ENCODE measurements at places on chromosomes 1 and 21. TPM values are rescaled to one million over a fixed set of nuclear protein-coding genes. Genes with fewer than 3 reads are reported as not detected.

GRCh38 chr21:34668803-34669148 lies at the start of gene CLIC6:
CLIC6 (plus strand) TSS chr21:34668994; CDS start chr21:34669389, 395 bp downstream.
- no peak for DNase-seq

- no peak for DNase-seq
These were observed 649.6 kb upstream of the PTBP2 start for GRCh38 chr1:96072021-96072420.

DNA sequence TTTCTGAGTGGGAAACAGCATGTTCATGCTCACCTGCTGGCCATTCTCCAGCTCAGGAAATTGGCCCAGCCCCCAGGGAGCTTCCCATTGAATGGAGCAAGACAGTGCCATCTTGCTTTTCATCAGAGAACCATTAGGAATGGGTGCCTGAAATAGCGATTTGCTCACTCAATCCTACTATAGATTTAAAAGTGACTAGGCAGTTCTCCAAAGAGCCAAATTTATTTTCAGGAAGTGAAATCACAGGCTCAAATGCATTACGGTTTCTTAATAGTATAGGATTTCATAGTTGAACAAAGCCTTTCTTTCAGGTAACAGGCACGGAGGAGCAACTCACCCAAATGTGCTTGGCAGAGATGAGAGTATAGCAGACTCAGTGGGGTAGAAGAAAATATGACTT lies 272.1 kb downstream of the GRIK1 start:
- no peak for DNase-seq

- no peak for DNase-seq
These were observed 4.1 kb downstream of the SEMA4A start for GRCh38 chr1:156157506-156157905.

- peak; percentile 2 for DNase-seq
These were observed 1.7 kb downstream of the TRMT1L start for GRCh38 chr1:185154912-185155513.

- DNase-seq = peak; percentile 58
These were observed 7.4 kb downstream of the LHX9 start for GRCh38 chr1:197924516-197925123.

DNA sequence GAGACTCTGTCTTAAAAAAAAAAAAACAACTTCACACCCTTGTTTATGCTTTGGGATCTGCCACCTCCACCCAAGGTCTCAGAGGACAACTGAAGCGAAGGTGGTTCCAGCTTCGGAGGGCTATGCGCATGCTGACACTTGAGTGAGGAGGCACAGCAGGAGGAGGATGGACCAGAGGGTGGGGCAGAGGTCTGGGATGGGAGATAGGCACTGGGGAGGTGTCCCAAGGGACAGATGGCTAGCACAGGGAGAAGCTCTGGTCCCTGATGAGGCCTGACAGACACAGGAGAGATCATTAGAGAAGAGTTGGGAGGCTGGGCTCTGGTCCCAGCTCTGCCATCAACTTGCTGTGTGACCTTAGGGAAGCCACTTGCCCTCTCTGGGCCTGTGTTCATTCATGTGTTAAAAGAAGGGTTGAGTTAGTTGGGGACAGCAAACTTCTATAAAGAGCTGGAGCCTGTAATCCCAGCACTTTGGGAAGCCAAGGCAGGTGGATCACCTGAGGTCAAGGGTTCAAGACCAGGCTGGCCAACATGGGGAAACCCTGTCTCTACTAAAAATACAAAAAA lies 16.8 kb downstream of the E2F2 start:
- no peak for DNase-seq

DNA sequence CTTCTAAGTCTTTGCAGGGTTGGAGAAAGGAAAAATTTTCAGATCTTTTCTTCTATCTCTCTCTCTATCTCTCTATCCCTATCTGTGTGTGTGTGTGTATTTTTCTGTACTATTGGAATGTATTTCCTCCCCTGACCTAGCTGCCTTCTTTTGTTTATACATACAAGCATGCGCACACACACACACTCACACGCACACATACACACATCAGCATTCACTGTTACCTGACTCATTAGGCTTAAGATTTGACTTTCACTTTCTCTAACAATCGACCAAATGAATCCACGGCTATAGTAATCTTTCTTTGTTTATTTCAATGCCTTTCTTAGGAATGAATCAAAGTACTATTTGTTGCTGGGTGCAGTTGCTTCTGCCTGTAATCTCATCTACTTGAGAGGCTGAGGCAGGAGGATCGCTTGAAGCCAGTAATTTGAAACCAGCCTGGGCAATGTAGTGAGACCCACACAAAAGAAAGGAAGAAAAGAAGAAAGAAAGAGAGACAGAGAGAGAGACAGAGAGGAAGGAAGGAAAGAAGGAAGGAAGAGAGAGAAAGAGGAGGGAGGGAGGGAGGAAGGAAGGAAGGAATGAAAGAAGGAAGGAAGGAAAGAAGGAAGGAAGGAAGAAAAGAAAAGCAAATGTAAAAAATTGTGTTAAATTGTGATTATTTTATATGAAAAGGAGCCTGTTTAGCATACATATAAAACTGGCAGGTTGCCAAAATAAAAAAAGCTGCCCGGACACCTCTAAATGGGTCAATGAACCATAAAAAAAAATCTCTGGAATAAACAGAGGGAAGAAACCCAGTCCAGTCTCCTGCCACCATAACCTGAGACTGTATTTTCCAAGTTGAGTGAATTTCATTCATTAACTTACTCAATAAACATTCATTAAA lies 206.8 kb downstream of the ZNF326 start:
- DNase-seq = no peak

DNA sequence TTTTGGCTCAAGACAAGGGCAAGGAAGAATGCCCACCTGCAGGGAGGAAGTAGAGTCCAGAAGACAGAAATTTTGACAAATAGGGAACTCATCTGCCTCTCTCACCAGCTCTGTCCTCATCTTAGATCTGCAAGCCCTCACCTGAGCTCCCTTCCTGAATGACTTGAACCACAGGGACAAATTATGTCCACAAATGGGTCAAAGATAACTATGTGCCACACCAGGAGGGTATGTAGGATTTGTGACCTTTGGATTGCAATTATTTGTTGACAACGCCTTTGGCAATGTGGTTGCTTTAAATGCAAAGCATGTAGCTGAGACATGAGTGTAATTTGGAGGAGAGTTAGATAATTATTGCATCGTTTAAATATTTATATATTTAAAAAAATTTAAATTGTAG lies 79.5 kb downstream of the GRIK1 start:
- DNase-seq = no peak

DNA sequence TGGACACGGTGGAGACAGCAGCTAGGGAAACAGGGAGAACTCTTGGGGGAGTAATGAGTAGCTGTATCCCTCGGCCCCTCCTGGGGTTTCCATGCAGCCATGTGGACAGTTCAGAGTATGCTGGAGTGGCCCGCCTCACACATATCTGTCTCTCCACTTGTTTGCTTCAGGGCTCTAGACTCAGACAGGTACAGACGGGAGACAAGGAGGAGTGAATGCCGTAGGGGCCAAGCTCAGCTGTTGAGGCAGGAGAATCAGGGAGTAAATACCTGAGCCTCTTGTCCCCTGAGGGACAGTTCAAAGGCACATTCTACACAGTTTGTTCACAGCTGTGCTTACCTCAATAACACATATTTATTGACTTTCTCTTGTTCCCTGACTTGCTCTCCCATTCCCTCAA lies 7.7 kb upstream of the PTGFRN start:
- no peak for DNase-seq

- DNase-seq = peak; percentile 73
These were observed 23.0 kb downstream of the LRRC8B start for GRCh38 chr1:89547563-89548116.

DNA sequence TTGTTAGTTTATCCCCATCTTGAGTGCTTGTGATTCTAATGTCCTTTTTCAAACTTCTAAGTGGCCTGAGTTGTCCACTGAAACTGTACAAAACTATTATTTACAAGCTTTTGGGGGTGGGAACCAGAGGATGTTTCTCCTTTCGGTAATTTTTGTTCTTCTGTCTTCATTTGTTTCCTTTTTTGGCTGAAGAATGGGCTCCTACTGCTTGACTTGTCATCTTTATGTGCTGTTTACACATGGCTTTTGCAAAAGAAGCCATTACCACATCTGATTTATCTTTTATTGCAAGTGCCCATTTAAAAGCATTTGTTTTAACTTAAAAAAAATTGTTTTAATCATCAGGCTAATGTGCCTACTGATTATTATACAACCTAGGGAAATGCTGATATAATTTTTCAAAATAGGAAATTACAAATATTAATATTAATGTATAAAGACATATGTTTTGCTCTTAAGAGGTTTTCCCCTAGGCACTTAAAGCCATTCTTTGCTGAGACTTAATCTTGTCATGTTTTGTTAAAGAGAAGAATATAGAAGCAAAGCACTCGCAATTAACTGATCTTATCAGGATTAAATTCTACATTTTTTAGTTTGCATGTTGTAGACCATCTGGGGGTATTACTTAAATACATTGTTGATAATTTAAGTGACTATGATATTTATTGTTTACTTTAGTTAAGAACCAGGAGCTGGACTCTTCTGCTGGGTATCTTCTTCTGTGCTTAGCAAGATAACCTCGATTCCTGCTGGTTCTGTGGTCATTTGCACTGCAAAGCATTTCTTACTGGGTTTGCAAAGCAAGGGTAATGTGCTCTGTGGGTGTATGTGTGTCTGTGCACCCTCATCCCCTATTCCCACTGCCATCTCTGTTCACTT lies 40.1 kb downstream of the TMEM200B start:
- no peak for DNase-seq

DNA sequence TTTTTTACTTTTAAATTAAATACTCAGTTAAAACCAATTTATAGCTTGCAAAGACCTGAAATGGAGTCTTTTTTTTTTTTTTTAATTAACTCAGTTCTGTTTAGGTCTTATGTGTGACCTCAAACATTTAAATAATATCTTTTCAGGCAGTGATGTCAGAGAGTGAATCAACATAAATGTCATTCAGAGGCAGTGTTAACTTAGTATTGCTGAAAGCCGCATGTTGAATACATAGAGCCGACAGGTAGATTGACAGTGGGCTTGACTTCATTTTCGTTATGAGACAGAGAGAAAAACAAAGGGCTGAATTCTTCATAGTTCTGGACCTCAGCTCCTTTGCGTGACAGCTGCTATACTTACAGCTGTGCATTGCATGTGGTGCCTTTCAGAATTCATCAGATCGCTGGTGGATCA lies 51.5 kb downstream of the PRDM2 start:
- no peak for DNase-seq

DNA sequence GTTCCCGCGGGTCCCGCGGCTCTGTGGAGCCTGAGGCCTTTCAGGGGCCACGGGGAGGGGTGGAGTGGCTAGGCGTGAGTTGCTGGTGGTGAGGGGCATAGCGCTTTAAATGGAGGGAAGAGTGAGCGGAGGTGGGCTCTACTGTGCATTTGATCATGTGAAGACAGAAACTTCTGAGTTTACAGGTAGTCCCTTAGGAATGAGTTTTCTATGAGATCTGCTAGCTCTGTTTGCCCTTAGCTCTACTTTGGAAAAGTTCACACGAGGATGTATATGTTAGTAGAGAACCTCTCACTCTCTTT lies 593 bp downstream of the ST6GALNAC3 start:
- DNase-seq = peak; percentile 29

- DNase-seq = no peak
These were observed 27.5 kb downstream of the PEX14 start for GRCh38 chr1:10502206-10502605.

- no peak for DNase-seq
These were observed 77.1 kb downstream of the PGBD5 start for GRCh38 chr1:230349020-230349393.

GRCh38 chr1:193265716-193266115 lies 79.3 kb upstream of the B3GALT2 start:
- no peak for DNase-seq

DNA sequence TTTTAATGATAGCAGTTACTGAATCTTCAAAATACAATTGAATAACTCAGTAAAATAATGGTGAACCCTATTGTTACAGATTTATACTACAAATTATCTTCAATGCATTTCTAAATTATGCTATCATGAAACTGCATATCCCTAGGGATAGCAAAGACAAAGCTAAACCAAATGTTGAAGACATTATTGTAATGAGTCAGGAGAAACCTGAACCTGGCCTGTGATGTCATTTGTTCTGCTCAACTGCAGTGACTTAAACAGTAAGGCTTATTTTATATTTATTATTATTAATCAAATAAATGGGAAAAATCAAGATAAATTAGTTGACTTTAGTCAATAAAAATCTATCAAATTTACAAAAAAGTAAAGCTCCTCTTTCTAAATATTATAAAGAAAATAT lies 100.3 kb downstream of the UCHL5 start:
- DNase-seq = no peak

DNA sequence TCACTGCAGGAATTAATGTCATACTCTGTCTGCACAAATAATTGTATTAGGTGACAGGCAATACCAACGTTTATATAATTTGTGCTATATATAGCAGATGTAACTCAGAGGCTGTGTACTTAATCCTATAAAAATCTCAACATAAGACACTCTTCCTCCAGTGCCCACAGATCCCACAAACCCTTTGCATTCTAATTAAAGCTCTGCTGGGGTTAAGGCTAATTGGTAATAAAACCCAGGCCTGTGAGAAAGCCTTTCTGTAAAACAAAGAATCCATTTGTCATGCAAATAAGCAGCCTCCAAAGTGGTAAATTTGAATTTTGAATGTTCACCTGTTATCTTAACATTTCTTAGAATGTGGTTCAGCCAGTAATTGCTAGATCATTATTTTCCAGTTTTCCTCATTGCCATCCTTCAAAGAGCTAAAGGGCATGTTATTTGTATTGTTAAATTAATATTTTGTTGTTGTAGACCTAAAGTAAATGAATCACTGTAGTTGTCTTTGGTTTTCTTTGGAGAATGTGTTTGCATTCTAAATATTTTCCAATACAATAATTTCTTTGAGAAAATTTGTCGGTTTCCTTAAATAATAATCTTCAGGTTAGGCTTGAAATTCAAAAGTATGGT lies 46.3 kb upstream of the PRDX6 start:
- no peak for DNase-seq

GRCh38 chr1:37753473-37754321 lies 11.2 kb downstream of the EPHA10 start:
- DNase-seq = no peak

DNA sequence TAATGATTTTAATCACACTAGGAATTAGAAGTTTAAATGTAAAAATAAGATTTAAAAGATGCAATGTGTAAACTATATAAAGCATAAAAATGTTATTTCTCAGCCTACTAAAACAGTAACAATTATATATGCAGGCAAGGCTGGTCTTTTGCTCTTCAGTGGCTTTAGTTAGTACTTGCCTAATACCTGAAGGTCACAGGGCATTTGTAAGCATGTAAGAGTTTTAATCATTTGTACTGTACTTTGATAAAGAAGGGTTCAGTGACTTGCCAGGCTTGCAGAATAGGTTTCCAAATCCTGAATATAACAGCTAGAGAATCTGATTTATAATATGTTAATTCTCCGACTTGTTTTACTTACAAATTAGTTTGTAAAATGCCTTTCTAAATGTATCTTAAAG lies 256.5 kb downstream of the GPR52 start:
- DNase-seq = no peak

ITGB2 gene
- polyA plus RNA-seq = 0.39 TPM

DNAJC28 gene
- 0.32 TPM for polyA plus RNA-seq

INSRR gene
- not detected for polyA plus RNA-seq

PRSS38 gene
- not detected for polyA plus RNA-seq

NHLH2 gene
- not detected for polyA plus RNA-seq

RHCE gene
- 0.07 TPM for polyA plus RNA-seq

CELA3A gene
- polyA plus RNA-seq = 0.35 TPM

NEXN gene
- polyA plus RNA-seq = 1.0 TPM

MRPS21 gene
- 54.8 TPM for polyA plus RNA-seq

S100A7A gene
- not detected for polyA plus RNA-seq

MCOLN3 gene
- not detected for polyA plus RNA-seq

Measured in endothelial cell of umbilical vein (primary cell).